ENCODE measurements at places on chromosomes 2 and 18.
A peak's percentile ranks its signal among the peaks of the same experiment; 100 is the strongest.

DNA sequence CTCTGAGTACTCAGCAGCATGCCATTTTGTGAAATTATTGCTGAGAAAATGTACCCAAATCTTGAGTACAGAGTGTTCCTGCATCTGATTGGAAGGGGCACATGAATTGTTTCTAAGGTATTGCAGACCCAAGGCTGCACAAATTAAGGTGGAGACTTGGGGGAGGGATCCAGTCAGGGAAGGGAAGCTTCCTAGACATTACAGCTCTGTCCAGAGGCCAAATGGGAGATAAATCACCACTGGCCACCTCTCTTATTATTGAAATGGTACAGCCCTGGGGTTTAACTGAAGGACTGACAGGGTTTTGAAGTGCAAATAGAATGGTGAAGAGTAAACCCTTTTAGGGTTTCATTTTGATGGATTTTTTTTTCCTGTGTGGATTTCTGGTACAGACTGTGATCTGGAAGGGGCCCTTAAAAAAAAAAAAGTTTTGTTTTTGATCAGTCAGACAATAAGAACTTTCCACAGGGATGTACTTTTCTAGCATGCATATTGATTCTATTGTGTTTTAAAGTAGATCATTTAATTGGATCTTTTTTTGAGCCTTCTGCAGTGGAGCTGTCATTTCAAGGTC, 119.4 kb downstream of the GREB1L start:
- DNase-seq: no peak

DNA sequence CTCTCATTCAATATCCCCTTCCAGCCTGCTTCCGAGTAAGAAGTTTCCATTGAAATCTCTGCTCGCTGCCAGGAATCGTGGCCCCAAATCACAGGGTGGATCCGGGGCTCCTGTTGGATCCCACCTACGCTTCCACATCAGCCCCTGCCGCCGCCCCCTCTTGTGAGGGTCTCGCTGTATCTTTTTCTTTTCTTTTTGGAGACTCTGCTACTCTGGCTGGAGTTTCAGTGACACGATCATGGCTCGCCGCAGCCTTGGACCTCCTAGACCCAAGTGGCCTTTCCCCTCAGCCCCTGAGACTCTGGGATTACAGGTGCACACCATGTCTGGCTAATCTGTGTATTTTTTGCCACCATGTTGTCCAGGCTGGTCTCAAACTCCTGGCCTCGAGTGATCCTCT, 246.8 kb upstream of the PXDN start:
- no peak for DNase-seq

DNA sequence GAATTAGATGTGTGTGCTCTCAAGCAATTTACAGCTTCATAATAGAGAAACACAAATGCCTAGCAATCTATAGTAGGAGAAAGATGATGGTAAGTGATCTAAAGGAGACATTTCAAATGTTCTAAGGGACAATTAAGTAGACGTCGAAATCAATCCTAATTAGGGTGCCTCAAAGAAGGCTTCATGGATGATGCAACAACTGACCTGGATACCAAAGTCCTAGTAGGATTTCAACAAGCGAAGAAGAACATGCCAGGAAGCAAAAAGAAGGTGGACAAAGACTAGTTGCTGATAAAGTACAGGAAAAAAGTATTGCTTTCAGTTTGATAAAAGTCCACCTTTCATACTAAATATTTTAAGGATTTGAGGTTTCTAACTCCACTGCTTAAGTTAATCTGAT, 12.5 kb downstream of the FIGN start:
- DNase-seq: no peak

DNA sequence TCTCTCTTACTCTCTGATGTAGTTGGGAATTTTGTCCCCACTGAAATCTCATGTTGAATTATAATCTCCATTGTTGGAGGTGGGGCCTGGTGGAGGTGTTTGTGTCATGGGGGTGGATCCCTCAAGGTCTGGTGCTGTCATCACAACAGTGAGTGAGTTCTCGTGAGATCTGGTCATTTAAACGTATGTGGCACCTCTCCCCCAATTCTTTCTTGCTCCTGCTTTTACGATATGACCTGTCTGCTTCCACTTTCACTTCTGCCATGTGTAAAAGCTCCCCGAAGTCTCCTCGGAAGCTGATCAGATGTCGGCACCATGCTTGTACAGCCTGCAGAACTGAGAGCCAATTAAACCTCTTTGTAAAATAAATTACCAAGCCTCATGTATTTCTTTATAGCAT, 337.8 kb upstream of the CDH2 start:
- no peak for DNase-seq

GRCh38 chr2:115083225-115083624, 640.8 kb downstream of the DPP10 start:
- no peak for DNase-seq

DNA sequence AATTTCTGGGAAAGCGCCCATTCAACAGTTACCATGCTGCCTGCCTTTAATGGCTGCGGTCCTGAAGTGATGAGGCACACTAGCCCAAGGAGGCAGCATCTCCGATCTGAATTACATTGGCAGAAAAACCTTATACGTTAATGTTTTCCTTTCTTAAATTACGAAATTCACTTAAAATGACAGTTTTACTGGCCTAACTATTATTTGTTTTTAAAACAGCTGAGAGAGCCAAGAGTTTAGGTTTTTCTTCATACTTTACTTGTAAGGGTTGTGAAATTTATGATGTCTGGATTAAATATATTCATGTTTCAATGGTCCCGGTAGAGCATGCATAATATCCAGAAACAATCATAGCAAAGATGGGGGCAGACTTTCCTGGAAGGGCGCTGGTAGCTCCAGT, 115.2 kb upstream of the REV1 start:
- DNase-seq: no peak

GRCh38 chr2:195094330-195094729, 562.7 kb upstream of the SLC39A10 start:
- no peak for DNase-seq

GRCh38 chr2:3242747-3243369, 134.8 kb downstream of the EIPR1 start:
- peak; percentile 16 for DNase-seq

DNA sequence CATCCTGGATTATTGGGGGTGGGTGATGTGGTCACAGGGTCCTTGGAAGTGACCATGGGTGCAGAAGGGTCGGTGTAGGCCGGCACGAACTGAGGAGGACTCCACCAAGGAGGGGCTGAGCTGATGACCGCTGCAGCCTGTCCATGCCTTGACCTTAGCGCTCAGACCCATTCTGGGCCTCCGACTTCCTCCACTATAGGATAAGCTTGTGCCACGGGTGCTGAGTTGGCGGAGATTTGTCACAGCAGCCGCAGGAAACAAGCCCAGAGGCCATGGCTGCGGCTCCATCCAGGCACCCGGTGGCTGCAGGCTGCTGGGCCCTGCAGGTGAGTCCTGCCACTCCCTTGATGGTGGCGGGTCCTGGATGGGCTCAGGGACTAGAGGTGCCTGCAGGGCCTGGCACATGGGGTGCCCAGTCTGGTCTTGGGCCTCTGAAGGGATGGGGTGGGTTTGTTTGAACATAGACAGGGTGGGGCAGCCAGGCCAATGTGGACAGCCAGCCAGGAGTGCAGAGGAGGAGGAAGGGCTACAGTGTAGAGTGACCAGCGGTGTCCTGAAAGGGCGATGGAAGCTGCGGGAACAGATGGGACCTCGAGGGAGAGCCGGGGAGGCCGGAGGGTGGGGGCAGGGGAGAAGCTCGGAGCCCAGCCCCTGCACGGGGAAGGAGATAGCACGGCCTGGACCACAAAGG, 84.8 kb downstream of the SEPTIN10 start:
- no peak for DNase-seq

- peak; percentile 14 for DNase-seq
Observed at GRCh38 chr2:53969968-53970723, 647 bp downstream of the PSME4 start.

DNA sequence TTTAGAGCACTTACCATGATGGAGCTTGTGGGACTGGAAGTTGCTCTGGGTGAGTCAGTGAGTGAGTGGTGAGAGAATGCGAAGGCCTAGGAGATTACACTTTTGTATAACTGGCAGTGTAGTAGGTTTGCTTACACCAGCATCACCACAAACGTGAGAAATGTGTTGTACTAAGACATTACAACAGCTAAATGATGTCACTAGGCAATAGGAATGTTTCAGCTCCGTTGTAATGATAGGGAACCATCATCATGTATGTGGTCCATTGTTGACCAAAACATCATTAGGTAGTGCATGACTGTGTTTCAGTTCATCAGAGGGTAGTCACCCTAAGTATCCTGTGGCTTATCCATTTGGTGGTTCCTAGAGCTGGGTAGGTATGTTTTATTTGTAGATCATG, 11.9 kb downstream of the ZNF407 start:
- DNase-seq: no peak

GRCh38 chr2:134838143-134838620, at the start of gene ACMSD:
Gene ACMSD, plus strand, starts transcription at chr2:134838616. Its CDS starts 67 bp downstream, at chr2:134838683.
- DNase-seq: no peak

GRCh38 chr2:106020032-106020431, 174.1 kb downstream of the UXS1 start:
- DNase-seq: no peak

DNA sequence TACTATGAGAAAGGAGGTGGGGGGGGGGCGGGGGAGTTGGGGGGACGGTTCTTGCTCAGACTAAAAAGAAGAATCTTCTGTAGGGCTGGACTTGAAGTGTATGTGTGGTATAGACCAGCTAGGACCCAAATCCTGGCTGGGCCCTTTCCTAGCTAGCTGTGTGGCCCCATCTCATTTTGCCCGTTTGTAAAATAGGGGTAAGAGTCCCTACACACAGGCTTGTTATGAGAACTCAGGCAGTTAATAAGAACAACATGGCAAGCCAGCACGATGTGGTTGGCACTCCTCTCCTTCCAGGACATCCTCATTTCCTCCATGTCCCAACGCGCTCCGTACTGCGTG, 1.1 kb downstream of the EVA1A start:
- no peak for DNase-seq

DNA sequence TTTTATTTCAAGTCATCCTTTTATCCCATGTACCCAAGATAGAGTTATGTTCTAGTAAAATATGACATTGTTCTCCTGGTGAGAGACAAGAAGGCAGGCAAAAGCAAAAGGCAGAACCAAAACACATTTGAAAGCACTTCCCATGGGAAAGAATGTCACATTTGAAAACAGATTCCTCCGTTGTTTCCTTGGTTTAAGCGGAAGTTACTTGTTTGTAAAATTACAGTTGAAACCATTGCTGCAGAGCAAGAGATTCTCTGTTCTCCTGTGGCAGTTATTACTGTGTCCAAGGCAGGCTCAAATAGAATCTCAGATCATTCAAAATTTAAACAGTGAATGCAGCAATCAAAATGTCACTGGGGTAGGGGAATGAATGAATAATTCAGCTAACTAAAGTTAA, 149.6 kb downstream of the MTCL1 start:
- DNase-seq: no peak

DNA sequence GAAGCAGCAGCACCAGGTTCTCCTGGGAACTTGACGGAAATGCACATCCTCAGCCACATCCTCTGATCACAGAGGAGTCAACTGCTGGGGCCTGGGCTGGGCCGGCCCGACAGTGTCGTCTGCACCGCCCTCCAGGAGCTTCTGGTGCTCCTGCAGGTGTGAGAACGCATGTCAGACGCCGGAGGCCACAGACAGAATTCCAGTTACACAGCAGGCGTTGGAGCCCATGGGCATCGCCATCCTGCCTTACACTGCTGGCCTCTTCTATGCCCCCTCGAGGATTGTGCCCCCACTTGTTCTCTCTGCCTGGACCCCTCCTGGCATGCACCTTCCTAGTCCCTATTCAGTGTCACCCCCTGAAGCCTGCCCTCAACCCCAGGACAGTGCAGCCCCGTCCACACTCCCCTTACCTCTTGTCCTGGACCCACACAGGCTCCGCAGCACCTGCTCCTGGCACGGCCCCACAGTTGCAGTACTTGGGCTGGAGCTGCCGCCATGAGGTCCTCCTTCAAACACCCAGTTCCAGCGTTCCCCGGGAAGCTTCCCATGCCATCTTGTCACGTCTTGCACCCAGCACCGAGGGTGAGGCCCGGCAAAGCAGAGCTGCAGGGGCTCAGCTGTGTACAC, 37.5 kb downstream of the ADI1 start:
- DNase-seq: no peak

DNA sequence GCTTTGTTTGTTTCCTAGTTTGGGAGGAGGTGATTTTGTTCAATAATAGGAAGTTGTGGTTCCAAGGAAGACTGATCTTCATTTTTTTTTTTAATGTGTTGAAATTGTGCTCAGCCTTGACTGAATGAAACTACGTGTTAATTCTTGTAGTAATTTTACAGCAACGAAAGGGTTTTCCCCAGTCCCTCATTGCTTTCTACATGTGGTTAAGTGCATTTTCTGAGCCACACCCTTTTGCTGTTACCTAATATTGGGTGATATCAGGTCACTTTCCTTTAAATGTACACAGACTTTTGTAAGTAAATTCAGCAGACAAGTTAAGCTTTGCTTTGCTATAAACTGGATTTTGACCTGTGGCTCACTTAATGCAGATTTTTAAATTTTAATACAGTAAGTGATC, 73.6 kb downstream of the OTX1 start:
- DNase-seq: no peak

- no peak for DNase-seq
Observed at GRCh38 chr18:78722386-78722785, 257.2 kb upstream of the SALL3 start.

- DNase-seq: no peak
Observed at GRCh38 chr2:63488118-63488713, 100.1 kb downstream of the WDPCP start.

DNA sequence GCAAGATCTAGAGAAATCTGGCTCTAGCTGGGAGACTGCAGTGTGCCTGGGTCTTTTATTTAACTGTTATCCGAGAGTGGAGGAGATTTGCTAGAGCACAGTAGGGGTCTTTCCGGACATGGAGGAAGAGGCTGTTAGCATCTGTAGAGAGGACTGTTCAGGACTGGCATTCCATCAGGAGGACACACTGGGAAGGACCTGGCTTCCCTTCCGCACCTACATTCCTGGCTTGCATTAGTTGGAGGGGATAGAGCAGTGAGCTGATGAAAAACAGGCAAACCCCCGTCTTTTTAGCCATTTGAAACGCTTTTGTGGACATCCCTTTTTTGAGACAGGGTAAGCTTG, 874 bp upstream of the PIEZO2 start:
- no peak for DNase-seq

All from activated T-helper 1 cell treated with anti-CD3 and anti-CD28 coated beads, Interleukin-12 subunit alpha, Interleukin-12 subunit beta, Interleukin-2, Interleukin-4 antibody, amounts not matched to agents 30 ng/mL and 10 ng/mL and 1 ng/mL, durations not matched to agents 14 hours and 24 hours and 36 hours (primary cell).